ENCODE measurements at places on chromosomes 5 and 9.

- DNase-seq = no peak
Observed at GRCh38 chr5:63029891-63030290, 451.3 kb downstream of the LRRC70 start.

GRCh38 chr5:59525957-59526356 lies 367.6 kb downstream of the PDE4D start:
- no peak for DNase-seq

DNA sequence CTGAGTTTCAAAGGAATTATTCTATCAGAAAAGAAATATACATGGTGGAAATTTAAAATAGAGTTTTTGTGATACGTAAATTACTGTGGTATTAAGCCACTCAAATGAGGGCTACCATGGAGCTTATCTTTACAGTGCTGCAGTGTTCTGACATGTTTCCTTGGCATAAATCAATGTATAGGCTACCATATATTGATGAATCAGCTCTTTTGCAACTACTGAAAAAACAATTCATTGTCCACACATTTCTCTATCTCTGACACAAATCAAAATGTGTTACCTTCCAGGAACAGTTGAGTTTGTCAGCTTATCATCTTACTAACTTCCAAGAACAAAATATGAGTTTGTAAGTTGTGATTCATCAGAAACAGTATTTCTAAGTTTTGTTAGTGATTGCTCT lies 140.3 kb upstream of the CDH18 start:
- no peak for DNase-seq

DNA sequence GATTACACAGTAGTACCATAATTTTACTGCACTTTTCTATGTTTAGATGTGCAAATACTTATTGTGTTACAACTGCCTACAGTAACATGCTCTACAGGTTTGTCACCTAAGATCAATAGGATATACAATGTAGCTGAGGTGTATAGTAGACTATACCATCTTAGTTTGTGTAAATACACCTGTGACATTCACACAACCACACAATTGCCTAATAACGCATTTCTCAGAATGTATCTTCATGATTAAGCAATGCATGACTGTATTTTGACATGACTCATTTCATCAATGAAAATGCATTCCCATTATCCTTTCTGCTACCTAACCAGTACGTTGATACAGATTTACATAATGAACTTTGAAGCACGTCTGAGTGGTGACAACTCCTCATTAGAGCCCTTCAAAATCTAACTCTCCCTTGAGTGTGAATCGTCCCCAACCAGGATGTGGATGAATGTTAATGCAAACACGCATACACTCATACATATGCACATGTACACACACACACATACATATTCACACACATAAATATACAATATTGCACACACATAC lies 28.4 kb downstream of the GZMK start:
- DNase-seq = no peak

- no peak for DNase-seq
Observed at GRCh38 chr9:78122631-78123030, 91.0 kb upstream of the GNAQ start.

- DNase-seq = no peak
Observed at GRCh38 chr5:133121080-133121479, 69.3 kb downstream of the HSPA4 start.
